ENCODE measurements at places on chromosomes 6 and 20. TPM values are rescaled to one million over a fixed set of nuclear protein-coding genes. Genes with fewer than 3 reads are reported as not detected.
A peak's percentile ranks its signal among the peaks of the same experiment; 100 is the strongest.

SLC22A2 gene
- total RNA-seq, result not detected

PLAGL2 gene
- total RNA-seq, result 14.7 TPM

BPIFA2 gene
- total RNA-seq, result not detected

- peak; percentile 65 for DNase-seq
These were observed 23.0 kb downstream of the PACRG start for GRCh38 chr6:162750776-162751175.

DNA sequence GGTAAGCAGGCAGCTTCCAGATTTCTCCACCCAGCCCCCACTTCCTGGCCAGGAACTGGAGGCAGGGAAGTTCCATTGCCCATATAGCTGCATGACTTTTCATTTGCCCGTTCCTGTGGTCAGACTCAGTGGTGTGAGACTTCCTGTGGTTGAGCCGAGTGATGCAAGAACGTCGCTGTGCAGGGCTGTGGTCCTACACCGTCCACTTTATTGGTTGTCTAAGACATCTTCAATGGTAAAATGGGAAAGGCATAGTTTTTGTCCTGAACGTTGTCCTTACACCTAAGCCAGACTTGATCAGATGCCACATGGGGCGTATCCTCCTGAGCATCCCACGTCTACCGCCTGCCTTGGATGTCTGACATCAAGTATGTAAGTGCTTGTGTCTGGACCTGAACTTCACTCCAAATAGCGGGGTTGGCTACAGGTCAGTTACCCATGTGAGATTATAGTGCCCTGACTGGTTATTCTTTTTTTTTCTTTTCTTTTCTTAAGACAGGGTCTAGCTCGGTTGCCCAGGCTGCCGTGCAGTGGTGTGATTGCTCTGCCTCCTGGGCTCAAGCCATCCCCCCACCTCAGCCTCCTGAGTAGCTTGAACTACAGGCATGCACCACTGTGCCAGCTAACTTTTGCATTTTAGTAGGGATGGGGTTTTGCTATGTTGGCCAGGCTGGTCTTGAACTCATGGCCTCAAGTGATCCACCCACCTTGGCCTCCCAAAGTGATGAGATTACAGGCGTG, 25.9 kb upstream of the GTSF1L start:
- DNase-seq, result peak; percentile 98

GRCh38 chr6:129859524-129859923, 1.6 kb downstream of the TMEM244 start:
- peak; percentile 64 for DNase-seq

Measured in astrocyte (in vitro differentiated cells and primary cell).